ENCODE measurements at places on chromosomes 12 and 14.

DNA sequence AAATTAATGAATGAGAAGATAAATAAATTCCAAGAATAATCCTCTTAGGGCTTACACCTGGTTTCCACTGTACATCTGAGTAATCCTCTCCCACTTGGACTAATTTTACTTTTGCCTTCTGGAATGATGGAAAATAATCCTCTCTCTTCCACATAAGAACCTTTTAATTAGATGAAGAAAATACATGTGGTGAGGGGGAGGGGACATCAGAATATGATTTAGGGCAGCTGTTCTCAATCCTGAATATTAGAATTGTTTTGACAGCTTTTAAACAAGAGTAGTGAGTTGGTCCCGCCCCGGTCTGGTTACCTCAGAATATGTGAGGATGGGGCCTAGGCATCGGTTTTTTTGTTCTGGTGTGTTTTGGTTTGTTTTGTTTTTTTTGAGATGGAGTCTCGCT is 51.5 kb downstream of the HECTD4 start:
- DNase-seq: no peak

- DNase-seq: no peak
These were observed 1080.3 kb downstream of the GALC start for GRCh38 chr14:86912709-86913108.

- no peak for DNase-seq
These were observed 47.7 kb downstream of the SPRING1 start for GRCh38 chr12:116689979-116690744.

GRCh38 chr12:27583057-27583797 is 59.2 kb downstream of the PPFIBP1 start:
- DNase-seq: no peak

DNA sequence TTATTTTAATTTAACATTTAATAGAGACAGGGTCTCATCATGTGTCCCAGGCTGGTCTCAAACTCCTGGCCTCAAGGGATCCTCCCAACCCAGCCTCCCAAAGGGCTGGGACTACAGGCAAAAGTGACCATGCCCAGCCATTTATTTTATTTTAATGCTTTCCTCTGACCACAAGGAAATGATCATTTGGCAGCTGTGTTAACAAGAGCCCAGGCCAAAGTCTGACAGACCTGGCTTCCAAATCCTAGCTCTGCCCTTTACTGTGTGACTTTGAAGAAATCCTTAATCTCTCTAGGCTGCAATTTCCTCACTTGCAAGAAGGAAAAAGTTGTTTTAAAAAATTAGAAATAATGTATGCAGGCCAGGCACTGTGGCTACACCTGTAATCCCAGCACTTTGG is 16.7 kb upstream of the GCH1 start:
- DNase-seq: no peak

GRCh38 chr14:77131206-77131605 is 10.4 kb downstream of the ZDHHC22 start:
- DNase-seq: no peak

- no peak for DNase-seq
These were observed 34.6 kb upstream of the NFKBIA start for GRCh38 chr14:35438910-35439713.

DNA sequence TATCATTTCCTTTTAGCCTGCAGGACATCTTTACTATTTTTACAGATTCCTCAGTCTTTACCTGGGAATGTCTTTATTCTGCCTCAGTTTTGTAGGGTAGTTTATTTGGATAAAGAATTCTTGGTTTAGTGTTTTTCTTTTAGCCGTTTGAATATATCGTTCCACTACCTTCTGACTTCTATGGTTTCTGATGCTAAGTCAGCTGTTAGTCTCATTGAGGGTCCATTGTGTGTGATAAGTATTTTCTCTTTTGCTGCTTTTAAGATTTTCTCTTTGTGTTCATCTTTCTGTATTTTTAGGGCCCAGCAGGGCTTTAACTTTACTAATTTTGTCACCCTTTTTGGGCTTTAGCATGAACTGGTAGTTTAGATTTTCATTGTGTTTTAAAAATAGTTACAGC is 113.5 kb downstream of the MNAT1 start:
- DNase-seq: no peak

DNA sequence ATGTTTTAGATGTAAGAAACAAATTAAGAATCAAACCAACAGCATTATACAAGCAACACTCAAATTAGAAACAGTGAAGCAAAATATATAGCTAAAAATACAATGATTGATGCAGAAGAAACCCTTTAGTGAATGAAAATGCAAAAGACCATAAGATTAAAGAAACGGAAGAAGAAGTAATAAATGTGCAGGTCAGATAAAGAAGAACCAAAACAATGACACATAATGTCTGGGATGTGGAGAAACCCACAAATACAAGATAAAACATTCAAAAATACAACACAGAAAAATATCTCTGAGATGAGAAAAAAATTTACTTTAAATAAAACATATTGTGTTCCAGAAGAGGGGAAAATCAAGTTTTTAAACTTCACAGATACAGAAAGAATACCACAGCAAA is 73.4 kb upstream of the AVPR1A start:
- no peak for DNase-seq

DNA sequence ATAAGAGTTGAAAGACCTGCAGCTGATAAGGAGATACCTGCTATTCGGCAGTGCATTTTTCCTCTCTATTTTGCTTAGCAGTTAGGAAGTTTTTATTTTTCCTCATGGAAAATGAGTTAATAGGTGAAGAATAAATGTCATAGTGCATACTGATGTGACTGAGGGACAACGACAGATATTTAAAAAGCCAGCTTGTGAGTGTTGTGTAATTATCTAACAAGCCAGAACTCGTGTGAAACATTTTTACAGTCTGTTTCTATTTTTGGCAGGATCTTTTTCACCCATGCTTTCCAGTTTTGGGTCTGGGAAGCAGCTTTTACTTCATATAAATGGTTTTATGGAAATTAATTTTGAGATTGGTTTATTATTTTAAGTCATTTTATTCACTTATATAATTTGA is 2.9 kb downstream of the FBXO34 start:
- no peak for DNase-seq

Measured in stromal cell of bone marrow (primary cell).